SJSA1 (cell line): ENCODE measurements at places on chromosomes 5 and 9. TPM values are rescaled to one million over a fixed set of nuclear protein-coding genes. Genes with fewer than 3 reads are reported as not detected.

DNA sequence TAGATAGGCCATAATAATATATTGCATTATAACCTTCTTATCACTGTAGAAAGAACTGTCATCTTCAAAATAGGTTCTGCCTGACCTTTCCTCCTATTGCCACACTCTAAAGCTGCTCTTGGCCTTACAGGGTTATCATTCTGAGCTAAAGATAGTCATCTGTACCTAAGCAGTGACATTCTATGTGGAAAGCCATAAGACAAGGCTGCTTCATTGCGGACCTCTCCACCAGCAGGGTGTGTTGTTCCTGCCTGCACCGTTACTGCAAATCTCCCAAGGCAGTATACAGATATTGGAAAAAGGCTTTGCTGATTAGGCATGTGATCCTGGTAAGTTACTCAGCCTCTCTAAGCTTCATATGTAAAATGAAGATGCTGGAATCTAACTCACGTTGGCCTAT, 8.1 kb downstream of the ZNF622 start:
- peaks cover 92% of the 10 kb centered on the region for H3K36me3 ChIP-seq
- peaks cover 27% of the 10 kb centered on the region for H3K4me1 ChIP-seq
- no peak for DNase-seq
- H3K4me3 ChIP-seq = no peak overlapping the region
- no peaks in the 10 kb centered on the region for H3K27me3 ChIP-seq

DNA sequence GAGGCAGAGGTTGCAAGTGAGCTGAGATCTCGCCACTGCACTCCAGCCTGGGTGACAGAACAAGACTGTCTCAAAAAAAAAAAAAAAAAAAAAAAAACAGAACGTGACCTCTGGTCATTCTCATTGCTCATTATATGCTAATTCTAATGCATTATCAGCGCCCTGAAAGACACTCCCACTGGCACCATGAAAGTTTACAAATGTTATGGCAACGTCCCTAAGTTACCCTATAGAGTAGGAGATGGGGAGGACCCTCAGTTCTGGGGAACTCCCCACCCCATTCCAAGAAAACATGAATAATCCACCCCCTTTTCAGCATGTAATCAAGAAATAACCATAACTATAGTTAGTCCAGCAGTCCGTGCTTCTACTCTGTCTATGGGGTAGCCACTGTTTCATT, 48.9 kb upstream of the DENND4C start:
- DNase-seq = no peak
- no peak overlapping the region for H3K4me3 ChIP-seq
- H3K36me3 ChIP-seq = no peaks in the 10 kb centered on the region

- H3K27me3 ChIP-seq = no peaks in the 10 kb centered on the region
- H3K27ac ChIP-seq = no peak overlapping the region
- no peak for DNase-seq
- H3K36me3 ChIP-seq = no peaks in the 10 kb centered on the region
- no peak overlapping the region for H3K4me3 ChIP-seq
These were observed 138.8 kb upstream of the WWC1 start for GRCh38 chr5:168152660-168153059.

- no peak overlapping the region for H3K4me3 ChIP-seq
- no peak overlapping the region for H3K27ac ChIP-seq
- no peaks in the 10 kb centered on the region for H3K36me3 ChIP-seq
- no peaks in the 10 kb centered on the region; the same call in 1 of the 2 replicates for H3K4me1 ChIP-seq
These were observed 34.5 kb downstream of the UNC5A start for GRCh38 chr5:176844706-176845391.

DNA sequence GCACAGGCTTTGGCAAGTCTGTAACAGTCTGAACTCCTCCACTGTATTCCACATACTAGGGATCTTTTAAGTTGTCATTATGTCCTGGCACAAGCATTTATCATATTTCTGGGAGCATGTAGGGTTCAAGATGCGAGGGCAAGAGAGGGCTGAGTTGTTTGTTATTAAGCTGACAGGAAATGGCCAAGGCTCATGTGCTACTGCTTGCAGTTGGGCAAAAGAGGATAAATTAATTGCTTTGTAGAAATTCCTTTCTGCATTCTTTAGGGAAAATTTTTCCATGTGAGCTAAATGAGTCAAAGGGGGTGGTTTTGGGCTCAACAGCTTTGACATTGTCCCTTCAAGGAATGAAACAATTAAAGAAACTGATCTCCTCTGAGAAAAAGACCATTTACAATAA, 35.4 kb downstream of the DOCK8 start:
- H3K27me3 ChIP-seq = no peaks in the 10 kb centered on the region
- H3K4me1 ChIP-seq = no peaks in the 10 kb centered on the region
- H3K4me3 ChIP-seq = no peak overlapping the region

DNA sequence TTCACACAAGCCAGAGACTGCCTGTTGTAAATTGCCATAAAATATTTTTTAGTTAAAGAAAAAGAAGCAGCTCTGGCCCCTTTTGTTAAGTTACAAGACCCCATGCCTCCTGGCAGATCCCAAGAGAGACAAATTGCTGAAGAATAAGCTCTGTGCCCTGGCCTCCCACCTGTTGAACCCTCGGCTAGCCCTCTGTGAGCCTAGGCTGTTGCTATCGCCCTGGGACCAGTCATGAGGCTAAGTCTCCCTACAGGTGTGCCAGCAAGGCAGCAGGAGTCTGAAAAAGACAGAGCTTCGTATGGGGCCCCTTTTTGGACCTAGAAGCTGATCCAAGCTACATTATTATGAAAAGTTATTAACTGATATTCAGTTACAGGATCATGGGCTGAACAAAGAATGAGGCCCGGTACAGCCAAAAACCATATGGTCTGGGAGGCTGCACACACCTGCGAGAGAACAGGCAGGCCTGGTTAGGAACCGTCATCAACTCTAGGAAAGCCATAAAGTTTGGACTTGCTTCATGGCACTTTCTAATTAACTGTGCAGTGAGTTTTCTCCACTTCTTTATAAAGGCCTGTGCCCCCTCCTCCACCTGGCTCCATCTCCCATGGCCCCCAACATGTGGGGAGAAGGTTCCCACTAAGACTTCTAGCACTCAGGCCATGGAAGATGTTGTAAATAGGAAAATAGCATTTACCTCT, 384.7 kb downstream of the ENC1 start:
- peaks cover 11% of the 10 kb centered on the region for H3K4me1 ChIP-seq
- no peaks in the 10 kb centered on the region for H3K27me3 ChIP-seq
- H3K4me3 ChIP-seq = no peak overlapping the region
- no peak overlapping the region for H3K27ac ChIP-seq
- no peaks in the 10 kb centered on the region for H3K36me3 ChIP-seq

DNA sequence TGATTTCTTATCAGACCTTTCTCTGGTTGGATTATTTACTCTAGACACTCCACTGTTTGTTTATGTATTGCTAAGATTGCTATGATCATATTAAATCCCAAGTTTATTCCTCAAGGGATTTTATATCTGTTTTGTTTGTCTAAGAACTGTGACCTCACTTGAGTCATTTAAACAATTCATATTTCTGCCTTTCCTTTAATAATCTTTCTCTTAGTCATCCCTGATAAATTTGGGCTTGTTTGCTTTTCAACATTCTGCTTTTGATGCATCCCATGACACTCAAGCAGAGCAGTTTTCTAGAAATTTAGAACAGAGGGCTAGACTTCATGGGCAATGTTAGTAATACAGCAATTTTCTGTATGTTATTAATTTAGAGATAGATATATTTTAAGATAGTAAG, 231.6 kb upstream of the TNC start:
- peaks cover 16% of the 10 kb centered on the region for H3K4me1 ChIP-seq
- H3K36me3 ChIP-seq = no peaks in the 10 kb centered on the region
- no peak overlapping the region for H3K4me3 ChIP-seq

DNA sequence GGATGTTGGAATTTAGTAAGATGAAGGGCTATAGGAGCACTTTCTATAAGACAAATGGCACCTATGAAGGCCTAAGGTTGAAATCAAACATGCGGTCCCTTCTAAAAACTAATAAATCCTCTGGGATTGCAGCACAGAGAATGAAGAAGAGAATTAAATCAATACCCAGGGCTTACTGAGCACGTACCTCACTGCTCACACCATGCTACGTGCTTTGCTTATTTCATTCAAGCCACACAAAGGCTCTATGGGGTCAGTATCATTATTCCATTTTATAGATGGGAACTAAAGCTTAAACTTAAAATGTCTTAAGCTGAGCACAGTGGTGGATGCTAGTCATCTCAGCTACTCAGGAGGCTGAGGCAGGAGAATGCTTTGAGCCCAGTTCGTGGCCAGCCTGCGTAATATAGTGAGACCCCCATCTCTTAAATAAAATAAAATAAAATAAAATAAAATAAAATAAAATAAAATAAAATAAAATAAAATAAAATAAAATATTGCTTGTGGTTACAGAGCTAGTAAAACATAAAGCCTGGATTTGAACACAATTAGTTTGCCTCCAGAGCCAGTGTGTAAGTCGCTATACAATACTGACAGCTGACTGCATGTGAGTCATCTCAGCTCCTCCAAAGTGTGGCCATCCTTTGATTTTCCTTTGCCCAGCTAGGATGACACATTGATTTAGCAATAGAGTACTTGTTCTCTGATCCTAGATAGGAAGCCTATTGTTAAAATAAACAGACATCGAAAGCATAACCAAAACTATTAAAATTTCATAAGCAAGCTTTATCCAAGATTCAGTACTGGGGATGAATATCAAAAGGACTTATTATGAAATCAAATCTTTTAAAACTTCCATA, 20.9 kb upstream of the DPYSL3 start:
- no peaks in the 10 kb centered on the region for H3K27me3 ChIP-seq
- H3K4me3 ChIP-seq = no peak overlapping the region
- no peaks in the 10 kb centered on the region for H3K36me3 ChIP-seq
- no peak overlapping the region for H3K27ac ChIP-seq
- peaks cover 29% of the 10 kb centered on the region for H3K4me1 ChIP-seq
- peak; percentile 61 for DNase-seq

DNA sequence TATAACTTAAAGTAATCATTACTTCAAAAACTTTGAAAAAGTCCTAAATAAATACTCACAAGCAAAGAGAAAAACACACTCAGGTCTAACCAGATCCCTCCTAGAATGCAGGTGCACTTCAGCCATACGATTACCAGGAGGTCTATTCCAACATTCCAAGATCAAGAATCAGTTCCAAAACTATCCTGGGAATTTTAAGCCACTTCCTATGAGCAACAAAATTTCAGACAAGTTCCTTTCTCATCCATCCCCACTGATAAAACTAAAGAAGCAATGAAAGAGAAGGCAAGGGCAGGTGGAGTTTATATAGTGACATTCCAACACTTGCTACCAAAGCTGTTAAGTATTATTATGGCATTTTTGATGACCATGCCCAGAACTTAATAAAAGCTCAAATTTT, 29.6 kb downstream of the MLLT3 start:
- peak overlapping the region; percentile 78 for H3K27ac ChIP-seq
- no peaks in the 10 kb centered on the region for H3K27me3 ChIP-seq
- no peaks in the 10 kb centered on the region for H3K36me3 ChIP-seq

DNA sequence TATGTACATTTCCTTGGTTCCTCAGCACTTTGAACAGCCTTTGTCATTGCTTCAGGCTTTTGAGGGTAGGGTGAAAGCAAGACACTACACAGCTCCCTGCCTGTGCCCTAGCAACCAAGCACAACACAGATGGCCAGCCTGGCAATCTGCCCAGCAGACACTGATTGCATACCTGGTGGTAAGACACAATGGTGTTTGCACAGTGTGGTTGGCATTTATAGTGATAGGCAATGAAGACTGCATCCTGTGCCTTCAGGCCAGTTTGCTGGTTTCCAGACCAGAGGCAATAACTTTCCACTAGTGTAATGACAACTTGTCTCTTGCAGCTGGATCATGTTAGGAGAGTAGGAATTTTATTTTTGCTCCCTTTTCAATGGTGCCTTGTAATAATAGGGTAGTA, 144.5 kb upstream of the TNC start:
- no peaks in the 10 kb centered on the region for H3K36me3 ChIP-seq
- no peaks in the 10 kb centered on the region for H3K27me3 ChIP-seq
- DNase-seq = peak; percentile 80
- H3K4me1 ChIP-seq = peaks cover 28% of the 10 kb centered on the region
- H3K4me3 ChIP-seq = no peak overlapping the region
- H3K27ac ChIP-seq = peak overlapping the region; percentile 56

SPATA31D4 gene
- not detected in 2 replicates for total RNA-seq

COL15A1 gene
- total RNA-seq = 0.22 and 0.50 TPM in 2 replicates

FAM221B gene
- not detected in 2 replicates for total RNA-seq

PCDHB12 gene
- 1.8 and 6.2 TPM in 2 replicates for total RNA-seq

ST8SIA4 gene
- not detected in 2 replicates for total RNA-seq

ZNF608 gene
- 13.1 and 17.2 TPM in 2 replicates for total RNA-seq

ZDHHC11 gene
- 0.05 TPM in 1 of 2 replicates, not detected in the other for total RNA-seq

SLC34A3 gene
- total RNA-seq = not detected in 2 replicates

CCL21 gene
- not detected in 2 replicates for total RNA-seq

SLC36A3 gene
- total RNA-seq = not detected in 2 replicates
